ENCODE measurements at places on chromosomes 1 and 21.

GRCh38 chr21:43274946-43275310, 106.1 kb downstream of the CRYAA start:
- no peak for DNase-seq

- DNase-seq = no peak
Measured at GRCh38 chr1:113676524-113676923, 82.8 kb downstream of the PHTF1 start.

DNA sequence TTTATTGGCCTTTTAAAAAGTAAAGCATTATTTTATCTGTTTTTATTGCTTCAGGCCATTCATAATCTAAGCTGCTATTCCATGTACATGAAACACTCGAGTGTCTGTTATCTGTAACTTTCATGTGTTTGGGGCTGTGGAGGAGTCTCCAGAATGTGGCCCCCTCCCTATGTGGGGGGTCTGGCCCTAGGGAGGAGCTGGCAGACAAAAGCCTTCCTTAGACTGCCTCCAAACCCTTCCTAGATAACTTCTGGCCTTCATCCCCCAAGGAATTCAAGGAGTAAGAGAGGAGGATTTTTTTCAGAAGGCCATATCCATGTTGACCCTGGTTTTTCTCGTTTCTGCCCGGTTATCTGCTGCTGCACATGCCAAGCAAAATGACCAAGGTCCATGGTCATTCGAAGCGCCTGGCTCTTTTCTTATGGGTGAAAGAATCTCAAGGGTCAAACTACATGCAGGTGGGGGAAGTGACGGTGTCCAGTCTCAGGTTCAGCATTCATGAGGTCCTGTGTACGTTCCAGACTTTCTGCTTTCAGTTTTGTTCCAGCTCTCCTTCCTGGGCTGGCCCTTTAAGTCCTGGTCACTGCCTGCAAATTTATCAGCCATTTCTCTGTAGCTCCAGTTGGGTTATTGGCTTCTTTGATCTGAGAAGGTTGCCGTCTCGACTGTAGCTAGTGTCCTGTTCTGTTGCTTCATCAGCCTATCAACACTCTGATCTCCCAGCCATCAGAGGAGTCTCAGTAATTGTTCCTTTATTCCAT, 8.3 kb downstream of the TENT5C start:
- no peak for DNase-seq

GRCh38 chr1:26618561-26618960, 77.3 kb upstream of the ARID1A start:
- no peak for DNase-seq

- DNase-seq = no peak
Measured at GRCh38 chr1:999725-1000356, at the start of gene HES4. TSS of gene HES4 (minus strand) at chr1:1000097. CDS start at chr1:999973, 124 bp downstream.

- no peak for DNase-seq
Measured at GRCh38 chr1:2516124-2516523, 10.3 kb downstream of the PANK4 start.

- DNase-seq = no peak
Measured at GRCh38 chr1:225750875-225751824, 26.5 kb upstream of the SRP9 start.

- no peak for DNase-seq
Measured at GRCh38 chr1:10623686-10624145, 149.0 kb downstream of the PEX14 start.

- no peak for DNase-seq
Measured at GRCh38 chr1:189673217-189673616, 804.4 kb downstream of the BRINP3 start.
